A549 treated with Mapracorat at 1 μM for 4 hours (cell line): ENCODE measurements at places on chromosomes 1 and 21. TPM values are rescaled to one million over a fixed set of nuclear protein-coding genes. Genes with fewer than 3 reads are reported as not detected.

Gene ZFP69B
- total RNA-seq: 1.3 to 2.2 TPM (median 1.7 TPM) in 5 replicates

Gene KIF14
- 7.1 to 11.0 TPM (median 9.7 TPM) in 5 replicates for total RNA-seq

Gene ATAD3C
- total RNA-seq: not detected in 5 replicates

Gene RGSL1
- not detected in 5 replicates for total RNA-seq

Gene ETNK2
- 10.6 to 13.7 TPM (median 12.6 TPM) in 5 replicates for total RNA-seq

Gene ADORA3
- not detected in 5 replicates for total RNA-seq
